ENCODE measurements at places on chromosomes 3 and 15. TPM values are rescaled to one million over a fixed set of nuclear protein-coding genes. Genes with fewer than 3 reads are reported as not detected.

CHST14 gene
- 13.4 TPM for total RNA-seq

MESP2 gene
- total RNA-seq = 0.30 TPM

TRAT1 gene
- not detected for total RNA-seq

C2CD4A gene
- total RNA-seq = not detected

BLM gene
- 0.59 TPM for total RNA-seq

THPO gene
- total RNA-seq = not detected

NPAP1 gene
- not detected for total RNA-seq

TICRR gene
- 4.9 TPM for total RNA-seq

CHRFAM7A gene
- total RNA-seq = under 0.01 TPM

NEK10 gene
- total RNA-seq = 2.7 TPM

TOPAZ1 gene
- not detected for total RNA-seq

LYZL4 gene
- not detected for total RNA-seq

TTLL13 gene
- total RNA-seq = not detected

EIF4G1 gene
- total RNA-seq = 258 TPM

BMF gene
- 0.14 TPM for total RNA-seq

CPNE9 gene
- not detected for total RNA-seq

KCNAB1 gene
- total RNA-seq = 3.5 TPM

NSMCE3 gene
- total RNA-seq = 10.3 TPM

PLA1A gene
- 0.32 TPM for total RNA-seq

FRMD5 gene
- total RNA-seq = 16.5 TPM

P2RY13 gene
- not detected for total RNA-seq

AGBL1 gene
- total RNA-seq = not detected

PAQR5 gene
- 0.09 TPM for total RNA-seq

RBPMS2 gene
- not detected for total RNA-seq

AP3B2 gene
- total RNA-seq = 0.23 TPM

DPPA2 gene
- total RNA-seq = not detected

EOMES gene
- total RNA-seq = not detected

NEIL1 gene
- total RNA-seq = 5.5 TPM

ELL3 gene
- 2.7 TPM for total RNA-seq

RBM5 gene
- total RNA-seq = 147 TPM

CACNA2D2 gene
- not detected for total RNA-seq

RBMS3 gene
- 75.6 TPM for total RNA-seq

SLC28A2 gene
- total RNA-seq = not detected

GPR156 gene
- 0.92 TPM for total RNA-seq

ST8SIA2 gene
- not detected for total RNA-seq

ECE2 gene
- not detected for total RNA-seq

PAQR9 gene
- not detected for total RNA-seq

CRABP1 gene
- total RNA-seq = not detected

ZPLD1 gene
- total RNA-seq = 0.42 TPM

ZNF660 gene
- 4.2 TPM for total RNA-seq

KNL1 gene
- 14.2 TPM for total RNA-seq

HDAC11 gene
- 13.1 TPM for total RNA-seq

CCDC13 gene
- total RNA-seq = 0.14 TPM

AHSG gene
- total RNA-seq = under 0.01 TPM

SNX33 gene
- total RNA-seq = 22.1 TPM

FBXO40 gene
- not detected for total RNA-seq

TGM5 gene
- total RNA-seq = not detected

C15orf39 gene
- total RNA-seq = 6.4 TPM

SH2D7 gene
- total RNA-seq = not detected

GOLGA6L10 gene
- 0.30 TPM for total RNA-seq
